ENCODE measurements at places on chromosomes 11 and 22.

DNA sequence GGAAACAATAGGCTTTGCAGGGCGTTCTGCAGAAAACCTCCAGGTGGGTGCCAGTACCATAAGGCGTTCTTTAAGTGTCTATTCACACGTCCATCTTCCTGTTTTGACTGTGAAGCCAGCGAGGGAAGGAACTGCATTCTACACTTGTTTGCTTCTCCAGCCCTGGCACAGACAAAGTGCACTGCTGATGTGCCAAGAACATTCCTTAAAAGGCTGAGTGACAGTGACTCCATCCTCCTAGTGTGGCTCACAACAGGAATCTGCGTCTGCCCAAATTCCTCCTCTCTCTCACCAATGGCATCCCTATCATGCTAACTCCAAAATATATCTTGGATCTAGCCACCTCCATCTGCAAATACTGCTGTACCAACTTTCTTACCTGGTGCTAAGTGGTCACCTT, 407.4 kb upstream of the SYN3 start:
- no peak for DNase-seq

DNA sequence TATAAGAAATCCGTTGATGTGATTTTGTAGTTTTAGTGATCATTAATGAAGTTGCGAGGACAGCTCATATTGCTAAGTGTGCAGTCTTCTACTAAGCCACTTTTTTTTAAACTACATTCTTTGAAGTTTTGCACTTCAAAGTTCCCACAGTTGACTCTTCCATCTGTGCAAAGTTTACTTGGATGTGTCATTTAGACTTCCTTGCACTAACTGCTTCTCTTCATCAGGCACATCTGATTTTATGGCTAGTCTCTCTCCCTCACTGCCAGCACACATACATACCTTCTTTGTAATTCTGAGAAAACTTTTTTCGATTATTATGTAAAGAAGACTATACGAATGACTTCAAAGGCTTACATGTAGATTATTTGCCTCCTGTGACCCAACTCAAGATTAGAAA, 250.0 kb downstream of the DYNC2H1 start:
- no peak for DNase-seq

GRCh38 chr11:41039592-41039991, 419.9 kb downstream of the LRRC4C start:
- DNase-seq, result no peak

GRCh38 chr11:9616042-9616675, 42.7 kb downstream of the WEE1 start:
- DNase-seq, result no peak

DNA sequence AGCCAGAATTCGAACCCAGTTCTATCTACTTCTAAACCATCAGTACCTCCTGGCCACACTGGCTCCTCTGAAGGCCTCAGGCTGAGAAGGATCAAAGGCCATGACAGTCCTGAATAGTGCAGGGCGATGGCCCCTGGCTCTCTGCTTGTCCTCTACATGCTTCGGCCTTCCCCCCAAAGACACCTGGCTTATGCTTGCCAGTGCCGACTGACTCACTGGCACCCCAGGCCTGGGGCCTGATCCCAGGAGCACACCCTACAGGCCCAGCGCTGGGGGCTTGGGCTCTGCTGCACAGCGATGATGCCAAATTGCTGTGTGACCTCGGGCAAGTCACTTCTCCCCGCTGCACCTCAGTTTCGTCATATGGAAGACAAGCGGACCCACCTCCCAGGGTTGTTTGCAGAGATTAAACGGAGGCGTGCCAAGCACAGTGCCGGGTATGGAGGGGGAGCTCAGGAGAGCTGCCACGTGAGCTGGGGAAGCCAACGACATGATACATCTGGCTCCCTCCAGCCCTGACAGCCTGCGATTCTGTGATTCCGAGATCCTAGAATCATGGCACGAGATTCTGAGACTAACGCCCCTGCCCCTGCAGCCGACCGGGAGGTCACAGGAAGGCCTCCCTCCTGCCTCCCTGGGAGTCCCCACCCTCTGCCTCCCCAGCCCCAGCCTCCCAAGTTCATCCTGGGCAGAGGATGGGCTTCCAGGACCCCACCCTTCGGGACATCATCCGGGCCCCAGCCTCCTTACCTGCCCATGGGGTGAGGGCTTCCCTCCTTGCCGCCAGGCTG, 1.0 kb downstream of the SSTR3 start:
- DNase-seq, result no peak
